ENCODE measurements at places on chromosomes 11 and 22.
A peak's percentile ranks its signal among the peaks of the same experiment; 100 is the strongest.

DNA sequence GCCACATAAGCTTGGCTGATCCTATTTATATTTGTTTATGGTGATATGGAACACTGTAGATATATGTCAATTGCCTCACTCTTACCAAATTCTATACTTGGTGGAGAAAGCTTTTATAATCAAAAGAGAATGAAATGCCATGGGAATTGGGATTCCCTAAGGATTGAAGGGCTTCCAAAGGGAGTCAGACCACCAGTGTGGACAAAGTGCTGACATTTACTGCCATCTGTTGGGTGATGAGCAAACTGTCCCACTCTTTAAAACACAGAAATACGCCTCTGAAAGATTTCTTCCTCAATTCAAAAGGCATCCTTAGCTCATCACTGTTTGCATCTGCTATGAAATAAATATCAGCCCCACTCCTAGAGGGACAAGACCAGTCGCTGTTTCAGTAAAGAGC is 7.1 kb downstream of the SLC1A2 start:
- DNase-seq, result no peak

DNA sequence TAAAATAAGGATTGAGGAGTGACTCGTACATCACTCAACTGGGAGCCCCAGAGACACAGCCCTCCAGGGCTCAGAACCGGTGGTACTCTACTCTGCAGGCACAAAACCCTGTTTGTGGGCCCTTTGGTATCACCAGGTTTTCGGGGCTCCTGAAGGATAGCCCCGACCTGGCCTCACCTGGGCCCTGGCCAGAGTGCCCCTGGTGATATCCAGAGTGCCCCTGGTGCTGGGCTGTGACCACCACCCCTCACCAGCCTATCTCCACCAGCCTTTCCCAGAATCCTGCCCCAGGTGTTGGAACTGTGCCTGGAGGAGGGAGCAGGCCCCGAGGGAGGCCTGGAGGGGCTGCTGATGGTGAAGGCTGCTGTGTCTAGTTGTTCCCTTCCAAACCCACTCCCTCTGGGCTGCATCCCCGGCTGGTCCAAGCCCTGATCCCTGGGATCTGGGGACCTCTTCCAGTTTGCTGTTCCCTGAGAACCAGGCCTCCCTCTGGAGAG is 2.2 kb upstream of the GGT5 start:
- no peak for DNase-seq

- no peak for DNase-seq
Observed at GRCh38 chr11:3995307-3995706, 99.3 kb upstream of the RRM1 start.

DNA sequence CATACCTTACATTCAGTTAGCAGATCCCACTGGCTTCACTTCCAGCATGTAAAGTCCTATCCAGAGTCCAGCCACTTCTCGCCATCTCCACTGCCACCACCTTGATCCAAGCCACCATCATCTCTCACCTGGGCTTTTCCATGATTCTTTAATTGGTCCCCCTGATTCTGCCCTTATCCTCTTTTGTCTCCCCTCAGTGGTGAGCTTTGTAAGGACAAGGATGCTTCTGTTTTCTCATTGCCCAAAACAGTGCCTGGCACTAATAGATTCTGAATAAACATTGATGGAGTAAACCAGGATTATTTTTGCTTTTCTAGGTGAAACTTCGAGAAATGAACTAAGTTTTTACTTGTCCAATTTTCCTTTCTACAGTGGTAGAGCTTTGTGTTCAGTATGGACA is 4.4 kb downstream of the POLA2 start:
- no peak for DNase-seq

DNA sequence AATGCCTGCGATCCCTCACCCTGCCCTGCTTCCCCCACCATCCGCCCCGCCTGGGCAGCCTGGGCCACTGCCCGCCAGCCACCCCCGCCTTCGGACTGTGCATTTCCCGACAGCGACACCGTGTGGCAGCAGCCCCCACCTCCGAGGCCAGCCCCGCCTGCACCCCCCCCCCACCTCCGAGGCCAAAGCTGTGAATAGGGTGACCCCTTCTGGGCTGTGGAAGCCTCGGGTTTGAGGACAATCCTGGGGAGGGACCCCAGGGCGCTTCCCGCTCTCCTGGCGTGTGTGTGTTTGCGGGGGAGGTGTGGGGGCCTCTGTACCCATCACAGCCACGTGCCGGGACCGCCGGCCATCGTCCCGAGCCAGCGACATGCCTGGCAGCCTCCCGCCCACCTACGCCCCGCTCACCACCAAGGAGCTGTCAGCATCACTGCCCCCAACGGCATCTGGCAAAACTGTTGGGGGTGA is 33.8 kb upstream of the PPARA start:
- DNase-seq, result peak; percentile 68

DNA sequence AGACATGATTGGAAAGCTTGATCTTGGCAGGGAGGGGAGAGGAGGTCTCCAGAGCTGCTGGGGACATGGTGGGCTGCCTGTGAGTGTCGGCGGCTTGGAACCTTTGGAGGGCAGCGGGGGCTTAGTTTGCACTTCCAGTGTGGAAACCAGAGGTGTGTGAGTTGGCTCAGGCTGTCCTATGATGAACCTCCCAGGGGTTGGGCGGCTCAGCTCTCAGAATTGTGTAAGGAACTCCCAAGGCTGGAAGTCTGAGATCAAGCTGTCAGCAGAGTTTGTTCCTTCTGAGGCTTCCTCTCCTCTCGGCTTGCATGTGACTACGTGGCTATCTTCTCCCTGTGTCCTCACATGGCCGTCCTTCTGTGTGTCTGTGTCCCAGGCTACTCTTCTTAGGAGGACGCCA is 87.9 kb upstream of the B3GAT1 start:
- no peak for DNase-seq

GRCh38 chr11:101726988-101727387 is 143.2 kb upstream of the TRPC6 start:
- DNase-seq, result no peak

DNA sequence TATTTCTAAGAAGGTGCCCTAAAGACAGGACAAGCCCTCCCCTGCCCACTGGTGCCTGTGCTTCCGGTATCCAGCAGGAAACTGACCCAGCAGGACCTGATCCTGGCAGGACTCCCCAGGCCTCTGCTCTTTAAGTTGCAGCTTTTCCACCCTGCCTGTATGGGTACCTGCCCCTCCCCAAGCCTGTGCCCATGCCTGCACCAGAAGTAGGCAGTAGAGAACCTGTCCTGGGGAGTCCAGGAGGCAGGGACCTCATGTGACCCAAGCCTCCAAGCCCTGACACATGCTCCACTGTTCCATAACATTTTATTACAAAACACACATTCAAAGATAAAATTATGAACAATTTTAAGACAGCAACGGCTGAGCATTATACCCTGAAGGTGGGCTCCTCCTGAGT is 14.2 kb downstream of the CWC15 start:
- DNase-seq, result no peak

All from activated CD4-positive, CD25-positive, alpha-beta regulatory T cell treated with anti-CD3 and anti-CD28 coated beads, Interleukin-2, amount 50 U/mL, for 16 hours (primary cell).